ENCODE measurements at places on chromosomes 4 and X.

DNA sequence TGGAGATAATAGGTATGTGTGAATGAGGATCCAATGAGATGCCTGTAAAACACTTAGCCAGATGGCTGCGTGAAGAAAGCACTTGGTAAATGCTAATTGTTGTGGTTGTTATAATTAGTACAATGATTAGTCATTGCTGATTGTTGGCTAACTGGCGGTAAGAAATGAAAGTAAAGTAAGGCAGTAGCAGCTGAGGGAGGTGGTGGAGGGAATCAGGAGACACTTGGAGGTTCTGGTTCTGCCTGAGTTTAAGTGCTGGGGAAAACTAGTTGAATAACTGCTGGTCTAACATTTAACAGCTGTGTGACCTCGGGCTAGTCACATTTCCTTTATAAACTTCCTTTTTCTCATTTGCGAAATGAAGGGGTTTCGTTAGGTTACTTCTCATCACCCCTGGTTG, 30.9 kb downstream of the CD38 start:
- DNase-seq = no peak

DNA sequence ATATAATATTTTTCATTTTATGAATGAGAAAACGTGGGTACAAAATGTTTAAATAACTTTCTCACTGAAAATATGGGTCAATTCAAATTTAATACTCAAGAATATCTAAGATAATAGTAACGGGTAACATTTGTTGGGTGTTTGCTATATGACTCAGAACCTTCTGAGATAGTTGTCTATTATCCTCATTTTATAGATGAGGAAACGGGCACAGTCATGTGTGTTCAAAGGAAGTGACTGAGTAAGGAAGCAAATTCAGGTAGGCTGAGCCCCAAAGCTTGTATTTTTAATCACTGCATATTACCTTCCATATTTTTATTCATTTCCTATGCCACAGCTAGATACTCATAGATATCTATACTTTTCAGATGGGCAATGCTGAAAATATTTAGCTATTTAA, 12.2 kb upstream of the CAMK2D start:
- DNase-seq = no peak

- no peak for DNase-seq
Measured at GRCh38 chrX:17697191-17697590, 40.1 kb upstream of the SCML1 start.

GRCh38 chrX:14922437-14922836, 49.2 kb downstream of the MOSPD2 start:
- DNase-seq = no peak

- DNase-seq = no peak
Measured at GRCh38 chr4:84870398-84871163, 95.9 kb downstream of the WDFY3 start.

- no peak for DNase-seq
Measured at GRCh38 chrX:98548519-98548918, 1664.8 kb downstream of the RPA4 start.

DNA sequence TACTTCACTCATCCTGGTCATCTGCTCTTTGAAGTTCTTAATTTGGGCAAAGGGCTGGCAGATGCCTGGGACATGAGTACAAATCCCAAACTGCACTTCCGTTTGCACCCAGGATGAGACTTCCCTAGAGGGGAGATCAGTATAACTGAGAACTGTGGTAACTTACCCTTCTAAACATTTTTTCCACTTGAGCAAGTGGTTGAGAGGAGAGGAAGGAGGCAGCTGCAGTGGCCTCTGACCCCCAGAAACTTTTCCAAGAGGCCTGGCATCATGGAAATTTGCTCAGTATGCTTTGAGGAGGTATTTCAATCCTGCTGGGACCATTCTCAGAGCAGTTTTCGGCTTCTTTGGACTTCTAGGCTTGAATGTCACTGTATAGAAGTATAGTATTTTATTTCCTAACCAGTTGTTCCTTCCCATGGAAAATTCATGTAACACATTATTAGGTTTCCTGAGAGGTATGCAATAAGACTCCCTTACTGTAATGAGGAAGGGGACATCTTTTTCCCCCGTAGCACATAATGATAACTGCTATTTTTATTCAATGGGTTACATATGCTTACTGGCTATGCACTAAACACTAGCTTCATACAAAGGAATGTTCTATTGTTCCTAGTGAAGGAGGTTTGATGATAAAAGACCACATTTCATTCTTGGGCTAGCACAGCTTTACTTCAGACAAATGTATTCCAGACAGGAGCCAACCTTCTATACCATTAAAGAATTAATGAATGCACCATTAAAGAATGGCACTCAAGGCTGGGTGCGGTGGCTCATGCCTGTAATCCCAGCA, 129.3 kb downstream of the SHROOM3 start:
- no peak for DNase-seq

Measured in stimulated activated CD8-positive, alpha-beta memory T cell treated with anti-CD3 and anti-CD28 coated beads, Interleukin-4, amount 100 ng/mL, for 1 hour (primary cell).